Stimulated activated CD4-positive, alpha-beta T cell treated with anti-CD3 and anti-CD28 coated beads, Interleukin-1b, Interleukin-23, amount 100 ng/mL, for 24 hours (primary cell): ENCODE measurements at places on chromosomes 1 and 21.

DNA sequence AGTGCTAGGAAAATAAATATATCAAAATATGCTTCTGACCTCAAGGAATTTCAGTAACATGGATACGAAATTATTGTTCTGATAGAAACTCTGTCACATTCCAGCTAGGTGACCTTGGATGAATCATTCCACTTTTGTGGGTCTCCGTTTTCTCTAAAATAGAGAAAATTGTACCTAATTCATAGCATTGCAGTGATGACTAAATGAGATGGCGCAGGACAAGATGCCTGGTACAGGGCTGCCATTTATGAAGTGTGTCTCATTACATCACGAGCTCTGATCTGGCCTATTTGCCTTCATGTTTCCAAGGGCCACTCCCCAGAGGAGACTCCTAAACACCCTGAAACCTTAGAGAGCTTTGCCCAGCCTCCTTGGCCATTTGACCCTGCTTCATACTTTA, 480.0 kb upstream of the USP24 start:
- DNase-seq, result no peak

DNA sequence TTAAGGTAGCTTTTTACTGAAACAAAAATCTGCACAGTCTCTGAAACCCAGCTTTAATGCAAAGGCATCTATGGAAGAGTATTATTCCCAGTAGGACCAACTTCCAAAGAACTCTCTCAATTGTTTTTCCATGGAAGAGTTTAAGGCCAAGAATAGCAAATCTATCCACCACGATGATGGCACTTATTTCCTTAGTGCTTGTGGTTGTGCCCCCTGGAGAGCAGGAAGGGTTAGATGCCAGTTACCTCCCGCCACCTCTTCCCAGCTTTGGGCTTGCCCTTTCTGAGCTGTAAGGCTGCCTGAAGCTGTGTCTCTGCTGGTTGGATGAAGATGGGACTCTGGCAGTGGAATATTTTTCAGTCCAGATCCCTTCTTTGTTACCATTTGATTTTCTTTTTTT, 4.8 kb upstream of the ATP1A1 start:
- DNase-seq, result no peak

DNA sequence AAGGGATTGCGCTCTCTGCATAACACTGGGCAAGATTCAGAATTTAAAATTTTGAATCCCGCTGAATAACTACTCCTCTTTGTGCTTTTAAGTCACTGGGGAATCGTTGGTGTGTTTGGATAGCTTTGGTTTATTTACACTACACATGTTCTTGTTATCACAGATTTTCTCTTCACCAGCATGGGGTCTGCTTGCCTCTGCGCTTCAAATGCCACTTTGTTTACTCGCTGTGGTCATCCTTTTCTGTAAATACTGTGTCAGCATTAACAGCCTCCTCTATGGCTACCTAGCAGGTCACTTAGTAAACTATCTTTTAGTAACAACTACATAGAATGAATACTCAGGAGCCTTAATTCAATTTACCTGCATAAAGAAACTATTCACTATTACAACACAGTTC, 14.4 kb upstream of the KCNH1 start:
- DNase-seq, result no peak

- DNase-seq, result no peak
Measured at GRCh38 chr1:198168227-198168626, 11.4 kb downstream of the NEK7 start.

- DNase-seq, result no peak
Measured at GRCh38 chr1:26434161-26434752, 2.1 kb downstream of the DHDDS start.

- DNase-seq, result no peak
Measured at GRCh38 chr1:65049941-65050713, 83.8 kb upstream of the JAK1 start.

DNA sequence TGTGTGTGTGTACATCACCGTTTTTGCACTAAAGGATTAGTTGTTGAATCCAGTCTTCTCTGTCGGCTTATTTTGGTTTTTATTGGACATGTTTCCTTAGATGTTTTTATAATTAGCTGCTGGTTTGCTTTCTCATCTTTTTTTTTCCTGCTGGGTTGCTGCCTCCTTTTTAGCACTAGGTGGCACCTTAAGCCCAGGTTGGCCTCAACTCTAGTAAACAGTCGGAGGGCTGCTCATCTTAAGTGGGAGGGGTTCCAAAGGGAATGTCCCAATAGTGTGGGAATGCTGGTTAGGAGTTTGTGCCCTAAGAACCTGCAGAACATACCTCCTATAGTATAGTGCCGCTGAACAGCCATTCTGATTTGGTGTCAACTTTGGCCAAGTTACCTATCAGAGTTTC, 570.1 kb upstream of the CXADR start:
- no peak for DNase-seq

- DNase-seq, result no peak
Measured at GRCh38 chr1:239879321-239880170, 212.1 kb upstream of the FMN2 start.

DNA sequence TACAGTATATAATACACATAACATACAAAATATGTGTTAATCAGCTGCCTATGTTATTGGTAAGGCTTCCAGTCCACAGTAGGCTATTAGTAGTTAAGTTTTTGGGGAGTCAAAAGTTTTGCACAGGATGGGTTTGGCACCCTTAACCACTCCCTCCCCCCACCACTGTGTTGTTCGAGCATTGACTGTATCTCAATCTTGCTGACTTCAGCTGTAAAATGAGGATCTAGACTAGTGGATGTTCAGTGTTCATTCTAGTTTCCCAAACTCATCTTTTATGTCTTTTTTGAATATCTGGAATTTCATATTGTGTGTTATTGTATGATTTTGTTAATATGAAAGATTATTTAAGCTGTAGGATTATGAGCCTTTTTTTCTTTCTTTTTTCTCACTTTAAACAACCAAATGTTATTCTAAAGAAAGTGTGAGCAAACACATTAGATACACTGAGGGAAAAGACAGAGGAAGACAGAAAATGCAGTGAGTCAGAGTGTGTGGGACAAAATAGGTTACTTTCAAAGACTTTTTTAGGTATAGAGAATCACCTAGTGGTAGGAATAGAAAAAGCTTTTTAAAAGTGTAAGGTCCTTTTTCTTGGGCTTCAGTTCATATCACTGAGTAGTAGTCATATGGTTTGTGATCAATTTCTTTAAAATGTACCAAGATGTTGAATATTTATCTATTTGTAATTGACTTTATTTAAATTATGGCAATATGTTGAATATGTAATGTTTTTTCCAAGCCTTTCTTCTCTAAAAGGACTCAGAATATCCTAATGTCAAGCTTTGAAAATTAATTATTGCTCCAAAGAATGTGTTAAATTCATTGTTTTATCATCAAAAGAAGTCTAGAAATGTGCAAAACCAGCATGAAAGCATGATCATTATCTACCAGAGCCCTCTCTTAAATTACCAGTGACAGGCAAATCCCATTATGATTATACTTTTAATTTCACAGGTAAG, 17.9 kb upstream of the CENPF start:
- no peak for DNase-seq
